ENCODE measurements at places on chromosomes 3 and 15.

DNA sequence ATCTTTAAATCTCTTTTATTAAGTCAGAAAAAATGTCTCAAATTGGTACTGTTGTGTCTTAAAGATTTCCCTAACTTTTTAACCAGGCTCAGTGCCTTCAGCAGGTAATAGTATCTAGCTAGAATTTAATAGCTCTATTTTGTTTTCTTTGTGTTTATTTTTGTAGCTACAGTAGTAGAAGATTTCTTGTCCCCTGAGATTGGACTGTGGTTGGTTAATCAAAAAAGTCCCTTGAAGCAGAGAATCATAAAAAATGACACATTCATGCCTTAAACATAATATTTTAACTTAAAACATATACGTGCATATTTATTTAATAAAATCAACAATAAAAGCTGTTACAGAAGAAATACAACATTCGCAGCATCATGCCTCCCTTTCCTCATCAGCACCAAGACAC lies 102.8 kb downstream of the EEFSEC start:
- DNase-seq: no peak

DNA sequence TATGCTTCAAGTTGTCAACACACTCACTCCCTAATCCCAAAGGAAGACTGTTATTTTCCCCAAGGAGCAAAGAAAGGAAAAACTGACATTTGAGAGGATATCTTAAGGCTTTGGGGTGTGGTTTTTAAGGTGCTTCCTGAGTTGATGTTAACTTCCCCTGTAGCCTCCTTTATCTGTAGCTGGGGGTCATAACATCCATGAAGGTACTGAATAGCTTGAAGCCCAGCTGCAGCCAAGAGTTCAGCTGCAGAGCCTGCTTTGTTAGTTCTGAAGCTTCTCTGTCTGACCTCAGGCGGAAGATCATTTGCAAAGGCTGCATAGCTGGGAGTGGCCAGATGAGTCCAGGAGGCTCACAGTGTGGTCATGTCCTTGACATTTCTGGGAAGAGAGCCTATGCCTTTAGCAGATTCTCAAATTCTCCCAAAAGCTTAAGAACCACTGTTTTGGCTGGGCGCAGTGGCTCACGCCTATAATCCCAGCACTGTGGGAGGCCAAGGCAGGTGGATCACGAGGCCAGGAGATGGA lies 165.4 kb downstream of the SV2B start:
- DNase-seq: no peak

GRCh38 chr3:156536524-156537316 lies 18.2 kb downstream of the SSR3 start:
- no peak for DNase-seq

DNA sequence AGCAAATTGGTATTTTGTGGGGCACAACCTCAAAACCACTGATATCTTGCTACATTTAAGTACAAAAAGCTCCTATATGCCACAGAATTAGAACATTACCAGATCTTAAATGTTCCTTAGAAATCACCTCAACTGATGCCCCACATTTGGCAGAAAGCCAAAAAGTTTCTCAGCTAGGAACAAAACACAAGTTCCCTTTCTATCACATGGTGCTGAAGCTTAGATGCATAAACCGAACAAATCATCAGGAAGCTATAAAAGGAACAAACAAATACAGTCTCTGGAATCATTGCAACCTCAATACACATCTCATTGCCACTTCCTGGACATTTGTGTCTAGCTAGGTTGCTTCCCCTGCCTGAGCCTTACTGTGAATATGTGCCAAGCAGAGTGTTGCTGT lies 492.6 kb downstream of the LPP start:
- DNase-seq: no peak

DNA sequence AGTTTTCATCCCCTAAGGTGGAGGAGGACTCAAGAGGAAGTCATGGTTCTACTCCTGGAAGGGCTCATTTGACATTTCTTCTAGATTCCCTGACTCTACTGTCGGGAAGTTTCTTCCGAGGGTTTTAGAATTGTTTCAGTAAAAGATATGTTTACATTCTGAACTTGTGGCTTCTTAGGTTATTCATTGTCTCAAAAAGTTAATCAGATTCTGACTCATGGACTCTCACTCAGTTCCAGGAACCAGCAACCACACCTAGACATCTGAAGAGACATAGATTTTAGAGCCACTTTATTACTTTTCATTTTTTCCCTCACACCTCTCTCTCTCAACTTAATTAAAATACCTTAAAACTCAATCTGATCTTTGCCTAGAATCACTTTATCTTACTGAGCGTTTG lies 862.6 kb downstream of the AGBL1 start:
- DNase-seq: no peak

DNA sequence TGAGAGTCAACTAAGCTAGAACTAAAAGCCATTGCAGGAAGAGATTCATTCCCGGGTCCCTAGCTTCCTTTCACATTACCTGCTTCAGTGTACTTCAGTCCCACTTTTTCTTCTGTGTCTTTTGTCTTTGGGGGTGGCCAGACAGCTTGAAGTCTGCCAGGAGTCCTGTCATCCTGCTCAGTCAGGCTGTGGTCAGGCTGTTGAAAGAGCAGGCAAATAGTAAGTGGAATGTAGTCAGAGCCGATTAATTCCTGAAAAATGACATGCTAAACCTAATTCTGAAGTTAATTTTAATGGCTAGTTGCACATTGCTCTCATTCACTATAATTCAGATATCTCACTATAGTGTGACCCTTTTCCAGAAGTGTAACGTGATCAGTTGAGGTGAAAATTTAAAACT lies 129.6 kb downstream of the FMN1 start:
- DNase-seq: no peak

- no peak for DNase-seq
These were observed 72.1 kb downstream of the ADAMTS7 start for GRCh38 chr15:78739206-78739605.

DNA sequence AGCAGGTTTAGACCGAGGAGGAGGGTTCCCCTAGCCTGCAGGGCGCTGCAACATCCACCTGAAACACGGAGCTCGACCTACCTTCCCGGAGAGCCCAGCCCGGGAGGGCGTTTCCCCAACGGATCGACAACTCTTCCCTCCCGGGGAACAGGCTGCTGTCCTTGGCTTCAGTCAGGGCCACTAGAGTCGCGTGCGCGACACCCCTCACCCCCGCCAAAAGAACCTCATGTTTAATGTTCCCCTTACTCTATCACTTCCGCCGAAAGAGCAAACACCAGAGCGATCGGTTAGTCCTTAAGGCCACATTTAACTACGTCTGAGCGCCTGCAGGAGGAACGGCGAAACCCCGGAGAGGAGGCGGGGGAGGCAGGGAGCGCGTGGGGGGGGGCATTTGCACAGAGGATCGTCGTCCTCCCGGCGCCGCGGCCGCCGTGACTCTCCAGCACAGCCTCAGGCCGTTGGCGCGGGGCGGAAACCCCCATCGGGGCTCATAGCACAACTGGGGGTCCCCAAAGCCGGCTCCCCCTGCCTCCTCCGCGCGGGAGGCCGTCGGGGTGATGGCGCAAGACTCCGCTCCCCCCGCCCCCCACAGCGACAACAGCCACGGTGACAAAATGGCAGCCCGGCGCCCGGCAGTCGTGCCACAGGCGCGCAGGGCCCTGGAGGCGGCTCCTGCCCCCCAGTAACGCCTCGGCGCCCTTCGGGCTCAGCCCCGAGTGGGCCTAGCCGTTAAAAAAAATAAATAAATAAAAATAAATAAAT lies 3.2 kb downstream of the ANP32A start:
- DNase-seq: peak; percentile 62

- DNase-seq: no peak
These were observed 69.3 kb downstream of the MCTP2 start for GRCh38 chr15:94300612-94301011.

DNA sequence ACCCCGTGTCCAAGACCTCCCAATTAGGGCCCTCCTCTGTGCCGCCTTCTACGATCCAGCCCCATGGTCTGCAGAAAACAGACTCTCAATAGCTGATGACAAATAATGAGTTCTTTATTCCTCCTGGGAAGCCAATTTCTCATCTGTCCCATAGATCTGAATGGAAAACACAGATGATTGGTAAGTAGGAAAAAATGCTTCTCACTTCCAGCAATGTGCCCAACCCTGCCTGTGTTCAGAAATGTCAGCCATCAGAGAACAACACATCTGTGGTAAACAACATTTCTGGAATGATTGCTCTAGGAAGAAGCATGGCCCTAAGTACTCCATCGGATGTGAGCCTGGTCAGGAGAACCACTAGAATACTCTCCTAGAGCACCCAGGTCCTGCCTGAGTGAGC lies 240.5 kb upstream of the HES1 start:
- no peak for DNase-seq

DNA sequence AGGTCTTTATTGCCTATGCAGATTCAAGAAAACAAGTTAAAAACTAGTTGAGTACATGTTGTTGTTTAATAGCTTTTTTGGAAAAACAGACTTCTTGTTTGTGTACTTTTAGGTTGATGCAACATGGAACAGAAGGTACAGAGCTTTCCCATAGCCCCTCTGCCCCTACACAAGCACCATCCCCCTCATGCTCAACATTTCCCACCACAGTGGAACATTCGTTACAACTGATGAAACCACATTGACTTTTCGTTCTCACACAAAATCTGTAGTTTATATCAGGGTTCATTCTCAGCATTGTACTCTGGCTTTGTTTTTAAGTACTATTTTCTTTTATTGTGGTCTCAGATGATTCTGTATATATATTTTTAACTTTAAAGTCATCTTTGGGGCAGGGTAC lies 1054.6 kb downstream of the NTRK3 start:
- DNase-seq: no peak

DNA sequence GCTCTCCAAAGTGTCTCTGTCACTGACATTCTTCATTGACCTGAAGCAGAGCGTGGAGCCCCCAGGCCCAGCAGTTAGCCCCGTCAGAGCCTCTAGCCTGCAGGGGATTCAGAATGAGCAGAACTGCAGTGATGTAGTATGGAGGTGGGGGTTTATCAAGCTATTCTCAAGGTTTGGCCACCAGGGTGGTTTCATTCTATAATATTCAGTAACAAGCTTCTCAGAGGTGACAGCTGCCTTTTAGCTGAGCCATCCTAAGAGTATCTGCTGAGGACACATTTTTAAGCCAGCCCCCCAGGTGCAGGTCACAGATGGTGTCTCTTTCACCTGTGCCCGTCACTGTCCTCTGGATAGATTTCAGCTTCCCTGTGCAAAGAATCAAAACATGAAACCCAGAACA lies 31.9 kb downstream of the CMTM7 start:
- no peak for DNase-seq

- no peak for DNase-seq
These were observed 91.9 kb downstream of the MB21D2 start for GRCh38 chr3:192825657-192826200.

DNA sequence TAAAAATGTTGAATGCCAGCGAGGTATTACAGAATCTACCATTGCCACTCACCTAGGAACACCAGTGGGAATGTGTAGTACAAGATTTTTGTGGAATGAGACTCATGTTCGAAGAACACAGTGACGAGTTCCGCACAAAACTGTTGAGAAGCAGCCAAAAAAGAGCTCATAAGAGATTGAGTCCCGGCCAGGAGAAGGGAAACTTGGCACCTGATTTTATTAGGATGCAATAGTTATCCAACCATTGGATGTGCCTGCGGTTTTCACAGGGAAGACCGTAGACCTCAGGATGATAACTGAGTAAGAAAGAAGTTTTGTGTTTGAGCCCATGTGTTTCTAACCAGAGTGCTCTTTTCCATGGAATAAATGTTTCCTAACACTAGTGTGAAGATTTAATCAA lies 88.9 kb downstream of the PTPRG start:
- no peak for DNase-seq

GRCh38 chr3:4898454-4899313 lies 80.6 kb upstream of the BHLHE40 start:
- DNase-seq: no peak

DNA sequence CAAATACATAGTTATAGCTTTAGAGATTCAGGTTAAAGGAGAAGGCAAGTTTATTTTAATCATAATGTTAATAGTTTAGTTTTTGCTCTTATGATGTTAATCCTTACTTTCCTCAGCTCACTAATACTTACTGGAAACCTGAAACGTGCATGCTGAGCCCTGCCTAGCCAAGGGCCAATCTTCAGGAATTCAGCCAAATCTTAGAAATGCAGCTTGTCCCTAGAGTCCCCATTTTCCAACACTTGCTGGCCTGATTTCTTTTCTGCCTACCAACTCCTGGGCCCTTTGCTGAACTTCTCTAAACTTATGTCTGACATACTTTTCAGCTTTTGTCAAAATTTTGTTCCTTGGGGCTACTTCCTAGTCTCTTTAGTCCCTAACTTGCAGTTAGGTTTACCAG lies 22.8 kb downstream of the BCHE start:
- DNase-seq: no peak

GRCh38 chr3:134709076-134709475 lies 58.3 kb upstream of the KY start:
- no peak for DNase-seq

GRCh38 chr15:77475001-77475400 lies 54.3 kb downstream of the HMG20A start:
- no peak for DNase-seq

Data from activated naive CD4-positive, alpha-beta T cell treated with anti-CD3 and anti-CD28 coated beads, Interleukin-2, amount 50 U/mL, for 72 hours (primary cell).